Activated T-helper 1 cell treated with anti-CD3 and anti-CD28 coated beads, Interleukin-2, amount 50 U/mL, for 16 hours (primary cell): ENCODE measurements at places on chromosomes 16 and 17.
A peak's percentile ranks its signal among the peaks of the same experiment; 100 is the strongest.

DNA sequence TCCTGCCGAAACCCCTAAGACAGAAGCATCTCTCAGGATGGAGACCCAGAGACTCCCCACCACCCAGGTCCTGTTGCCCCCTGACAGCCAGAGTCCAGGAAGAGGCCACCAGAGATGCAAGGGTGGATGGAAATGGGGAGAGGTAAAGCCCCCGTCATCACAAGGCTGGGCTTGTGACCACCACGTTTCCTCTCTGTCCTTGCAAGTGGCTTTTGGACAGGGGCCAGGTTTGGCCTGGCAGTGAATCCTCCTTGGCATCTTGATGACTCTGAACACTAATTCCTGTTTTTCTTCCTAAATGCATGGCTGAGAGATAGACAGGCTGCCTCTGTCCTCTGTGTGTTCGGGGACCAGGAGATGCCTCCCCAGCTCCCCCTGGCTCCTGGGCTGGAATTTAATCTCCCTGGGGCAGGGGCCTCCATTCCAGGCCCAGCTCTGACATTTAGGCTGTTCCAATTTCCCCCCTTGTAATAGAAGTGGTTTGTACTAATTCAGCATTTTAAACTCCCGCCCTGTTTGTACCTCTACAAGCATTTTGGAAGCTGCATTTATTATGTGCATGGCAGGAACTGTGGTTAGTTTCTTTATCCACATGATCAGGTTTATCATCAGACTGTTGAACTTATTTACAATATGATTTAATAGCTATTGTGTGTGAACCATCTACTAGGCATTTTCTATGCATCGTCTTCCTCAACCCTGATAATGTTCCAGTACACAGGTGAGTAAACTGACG, 116.1 kb upstream of the IRX6 start:
- DNase-seq = no peak

DNA sequence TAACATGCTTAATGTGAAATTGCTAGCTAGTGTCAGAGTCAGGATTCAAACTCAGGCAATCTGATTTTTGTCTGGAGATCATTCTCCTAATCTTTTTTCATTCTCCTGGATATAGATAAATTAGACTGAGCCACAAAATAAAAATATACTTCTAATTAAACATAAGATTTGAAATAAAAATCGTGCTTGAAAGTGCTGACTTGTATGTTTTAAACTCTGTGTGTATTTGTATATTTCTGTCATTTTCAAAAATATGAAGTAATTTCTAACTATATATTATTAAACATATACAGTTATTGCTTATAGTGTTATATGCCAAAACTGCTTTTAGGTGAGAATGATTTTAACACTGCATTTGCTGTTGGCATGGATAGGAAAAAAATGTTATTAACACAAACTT, 239.4 kb downstream of the KCNJ2 start:
- DNase-seq = no peak

DNA sequence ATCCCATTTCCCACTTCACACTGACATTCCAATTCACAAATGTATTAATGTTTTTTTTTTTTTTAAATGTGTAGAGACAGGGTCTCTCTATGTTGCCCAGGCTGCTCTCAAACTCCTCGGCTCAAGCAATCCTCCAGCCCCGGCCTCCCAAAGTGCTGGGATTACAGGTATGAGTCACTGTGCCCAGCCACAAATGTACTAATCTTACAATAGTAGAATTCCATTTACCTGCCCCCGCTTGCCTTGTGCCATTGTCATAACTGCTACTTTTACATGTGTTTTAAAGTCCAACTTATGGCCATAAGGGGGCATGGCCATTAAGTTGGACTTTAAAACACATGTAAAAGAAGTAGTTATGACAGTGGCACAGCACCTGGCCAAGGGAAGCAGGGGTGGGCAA, 4.6 kb downstream of the MMP28 start:
- DNase-seq = no peak

DNA sequence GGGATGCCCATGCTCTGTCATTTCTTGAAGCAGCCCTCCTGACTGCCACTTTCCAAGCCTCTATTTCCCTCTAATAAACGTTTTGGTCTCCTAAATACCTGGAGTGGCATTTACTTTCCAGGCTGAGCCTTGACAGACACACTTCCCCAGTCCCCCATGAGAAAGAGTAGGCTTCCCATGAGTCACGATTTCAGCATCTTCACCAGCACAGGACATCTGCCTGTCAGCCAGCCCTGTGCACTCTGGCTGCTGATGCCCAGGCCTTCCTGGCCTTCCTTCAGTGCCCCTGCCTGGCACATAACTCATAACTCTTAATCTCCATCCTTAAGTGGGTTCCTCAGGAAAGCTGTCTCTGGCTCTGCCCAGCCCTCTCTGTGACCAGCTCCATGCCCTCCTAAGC, 30.8 kb upstream of the GAS7 start:
- no peak for DNase-seq

GRCh38 chr16:47236716-47237115, 93.0 kb upstream of the NETO2 start:
- DNase-seq = no peak

GRCh38 chr16:81448154-81449131, 3.8 kb downstream of the CMIP start:
- no peak for DNase-seq

DNA sequence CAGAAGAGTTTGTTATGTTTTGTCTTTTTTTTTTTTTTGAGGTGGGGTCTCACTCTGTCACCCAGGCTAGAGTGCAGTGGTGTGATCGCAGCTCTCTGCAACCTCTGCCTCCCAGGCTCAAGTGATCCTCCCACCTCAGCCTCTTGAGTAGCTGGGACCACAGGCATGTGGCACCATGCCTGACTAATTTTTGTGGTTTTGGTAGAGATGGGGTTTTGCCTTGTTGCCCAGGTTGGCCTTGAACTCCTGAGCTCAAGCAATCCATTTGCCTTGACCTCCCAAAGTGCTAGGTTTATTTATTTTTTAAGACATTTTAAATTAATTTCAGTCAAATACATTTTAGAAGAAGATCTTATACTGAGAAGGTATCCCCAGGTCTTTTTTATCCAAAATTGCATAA, 366.7 kb downstream of the KCNJ2 start:
- DNase-seq = no peak

- DNase-seq = no peak
Measured at GRCh38 chr16:48602356-48603014, 7.5 kb downstream of the N4BP1 start.

DNA sequence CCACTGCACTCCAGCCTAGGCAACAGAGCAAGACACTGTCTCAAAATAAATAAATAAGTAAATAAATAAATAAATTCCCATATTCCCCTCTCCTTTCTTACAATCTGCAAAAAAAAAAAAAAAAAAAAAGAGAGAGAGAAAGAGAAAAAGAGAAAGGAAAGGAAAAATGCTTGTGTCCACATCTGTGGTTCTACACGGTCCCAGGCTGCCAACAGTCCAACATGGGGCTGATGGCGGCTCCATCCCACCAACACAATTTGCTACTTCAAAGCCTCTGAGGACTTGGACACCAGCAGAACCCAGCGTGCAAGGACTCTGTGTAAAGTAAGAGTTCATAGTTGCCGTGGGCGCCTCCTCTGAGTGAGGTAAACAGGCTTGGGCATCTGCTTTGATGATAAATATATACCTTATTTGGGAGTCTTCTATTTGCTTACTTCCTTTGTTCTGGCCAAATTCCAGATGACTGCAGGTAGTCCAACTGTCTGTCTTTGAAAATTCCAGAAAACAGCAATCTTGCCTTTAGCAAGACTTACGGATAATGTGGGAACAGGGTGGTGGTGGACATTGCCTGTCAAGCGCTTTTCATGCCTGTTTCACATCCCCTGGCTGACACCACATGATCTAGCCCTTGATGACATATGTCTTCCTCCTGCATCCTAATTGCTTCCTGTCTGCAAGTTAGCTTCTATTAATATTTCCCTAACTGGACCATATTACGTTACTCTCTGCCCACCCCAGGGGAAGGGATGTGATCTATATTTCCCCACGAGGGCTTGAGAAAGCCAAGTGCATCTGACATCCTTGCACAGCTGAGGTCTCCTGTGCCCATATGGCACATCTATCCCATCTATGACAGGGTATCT, 10.1 kb downstream of the LITAF start:
- DNase-seq = no peak

DNA sequence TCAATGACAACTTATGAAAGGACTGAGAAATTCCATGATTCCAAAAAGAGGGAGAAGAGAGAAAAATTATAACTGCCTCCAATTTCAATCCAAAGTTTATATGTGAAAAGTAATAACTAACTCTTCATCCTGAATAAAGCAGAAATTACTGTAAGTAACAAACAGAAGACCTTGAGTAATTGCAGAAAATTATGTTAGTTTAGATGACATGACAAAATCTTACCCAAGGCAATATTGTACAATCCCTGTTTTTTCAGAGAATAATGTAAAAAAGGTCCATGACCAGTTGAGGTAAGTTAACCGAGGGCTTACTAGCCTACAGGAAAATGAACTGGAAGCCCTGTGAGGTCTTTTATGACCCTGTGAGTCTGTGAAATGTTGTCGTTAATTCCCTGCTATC, 949.5 kb upstream of the SOX9 start:
- no peak for DNase-seq

- DNase-seq = peak; percentile 78
Measured at GRCh38 chr17:67374329-67375053, 2.6 kb upstream of the PITPNC1 start.

DNA sequence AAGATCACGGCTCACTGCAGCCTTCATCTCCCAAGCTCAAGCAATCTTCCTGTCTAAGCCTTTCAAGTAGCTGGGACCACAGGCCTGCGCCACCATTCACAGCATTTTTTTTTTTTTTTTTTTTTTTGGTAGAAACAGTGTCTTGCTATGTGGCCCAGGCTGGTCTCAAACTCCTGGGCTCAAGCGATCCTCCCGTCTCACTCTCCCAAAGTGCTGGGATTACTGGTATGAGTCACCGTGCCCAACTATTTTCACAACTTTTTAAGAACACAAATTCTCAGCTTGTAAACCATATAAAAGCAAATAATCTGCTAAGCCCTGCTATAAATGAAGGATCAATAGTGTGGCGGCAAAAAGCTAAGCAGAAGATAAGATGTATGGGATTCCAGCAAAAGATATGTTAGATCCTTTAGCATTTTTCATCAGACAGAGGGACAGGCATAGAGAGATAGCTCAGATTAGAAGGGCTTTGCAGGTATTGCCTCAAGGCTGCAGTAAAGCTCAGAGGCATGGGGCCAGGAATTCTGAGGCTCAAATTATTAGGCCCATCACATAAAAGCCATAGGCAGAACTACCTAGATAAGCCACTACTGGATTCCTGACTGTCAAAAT, 55.1 kb downstream of the EMP2 start:
- no peak for DNase-seq

DNA sequence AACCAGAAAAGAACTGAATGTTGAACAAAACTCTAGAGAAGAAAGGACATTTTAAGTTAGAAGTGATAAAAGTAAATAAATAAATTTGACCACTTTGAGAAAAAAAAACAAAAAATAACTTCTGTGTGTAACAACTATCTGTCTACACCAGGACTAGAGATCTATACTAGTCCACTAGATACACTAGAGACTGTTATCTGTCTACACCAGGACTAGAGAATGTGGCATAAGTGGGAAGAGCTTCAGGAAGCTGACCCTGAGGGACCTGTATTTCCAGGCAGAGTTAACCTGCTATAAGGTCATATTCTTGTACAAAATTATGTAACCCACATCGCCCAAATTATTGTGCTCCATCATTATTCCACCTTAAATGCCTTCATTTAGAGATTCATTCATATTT, 160.8 kb downstream of the SKAP1 start:
- no peak for DNase-seq

- no peak for DNase-seq
Measured at GRCh38 chr16:1723450-1724147, 17.6 kb downstream of the MAPK8IP3 start.

GRCh38 chr17:57817299-57817698, 32.5 kb downstream of the MRPS23 start:
- no peak for DNase-seq

DNA sequence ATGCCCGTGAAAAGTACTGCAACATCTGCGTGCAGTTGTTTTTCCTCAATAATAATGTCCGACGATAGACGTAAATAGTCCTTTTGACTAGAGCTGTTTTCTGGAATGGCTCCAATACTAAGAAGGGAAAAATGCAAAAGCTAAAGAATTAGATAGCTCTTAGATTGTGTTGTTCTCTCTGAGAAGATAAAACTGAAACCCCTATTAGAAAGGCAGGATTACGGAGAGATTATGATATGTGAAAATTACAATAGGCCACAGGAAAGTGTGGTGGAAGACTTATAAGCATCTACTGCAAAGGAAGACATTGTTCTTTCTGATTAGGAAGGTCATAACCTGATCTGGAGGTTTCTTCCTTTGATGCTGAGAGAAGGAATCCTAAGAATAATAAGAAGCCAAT, 33.5 kb upstream of the KCNJ16 start:
- no peak for DNase-seq

DNA sequence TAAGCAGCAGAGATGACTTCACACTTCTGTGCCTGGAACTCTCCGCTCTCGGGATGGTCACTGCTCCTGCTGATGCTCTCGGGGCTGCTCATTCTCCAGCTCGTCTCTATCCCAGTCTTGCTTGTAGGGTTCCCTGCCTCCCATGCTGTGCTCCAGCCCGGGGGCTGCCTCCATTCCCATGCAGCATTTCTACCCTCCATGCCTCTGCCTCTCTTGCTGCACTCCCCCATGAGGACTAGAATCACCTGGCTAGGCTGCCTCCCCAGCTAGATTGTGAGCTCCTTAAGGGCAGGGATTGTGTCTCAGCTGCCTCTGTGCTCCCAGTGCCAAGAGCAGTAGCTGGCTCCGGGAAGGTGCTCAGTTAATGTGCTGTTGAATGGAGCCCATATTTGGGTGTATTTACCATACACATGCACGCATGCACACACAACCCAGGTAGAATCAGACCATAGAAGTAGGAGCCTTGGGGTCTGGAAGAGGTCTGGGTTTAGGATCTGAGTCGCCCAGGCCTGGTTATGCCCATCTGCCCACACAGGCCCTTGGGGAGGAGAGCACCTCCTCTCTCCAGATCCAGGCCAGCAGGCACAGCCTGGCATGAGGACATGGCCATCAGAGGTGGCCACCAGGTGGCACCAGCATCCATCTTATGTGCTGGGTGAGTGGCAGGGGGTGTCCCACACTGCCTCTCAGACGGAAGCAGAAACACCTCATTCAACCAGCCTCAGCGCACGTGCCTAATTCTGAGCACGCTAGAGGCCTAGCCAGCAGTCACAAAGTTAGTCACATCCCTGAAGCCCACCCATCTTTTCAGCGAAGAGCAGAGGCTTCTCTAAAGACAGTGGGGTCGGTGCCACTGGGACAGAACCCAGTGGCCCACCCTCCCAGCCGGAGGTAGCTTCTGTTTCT, 9.3 kb downstream of the GIT1 start:
- peak; percentile 82 for DNase-seq

- no peak for DNase-seq
Measured at GRCh38 chr16:20880867-20881502, 19.2 kb downstream of the DCUN1D3 start.

GRCh38 chr17:27217631-27218030, 76.3 kb upstream of the WSB1 start:
- no peak for DNase-seq
